ENCODE measurements at places on chromosomes 4 and X.

- DNase-seq, result no peak
These were observed 5.0 kb downstream of the PITX2 start for GRCh38 chr4:110617646-110618580.

DNA sequence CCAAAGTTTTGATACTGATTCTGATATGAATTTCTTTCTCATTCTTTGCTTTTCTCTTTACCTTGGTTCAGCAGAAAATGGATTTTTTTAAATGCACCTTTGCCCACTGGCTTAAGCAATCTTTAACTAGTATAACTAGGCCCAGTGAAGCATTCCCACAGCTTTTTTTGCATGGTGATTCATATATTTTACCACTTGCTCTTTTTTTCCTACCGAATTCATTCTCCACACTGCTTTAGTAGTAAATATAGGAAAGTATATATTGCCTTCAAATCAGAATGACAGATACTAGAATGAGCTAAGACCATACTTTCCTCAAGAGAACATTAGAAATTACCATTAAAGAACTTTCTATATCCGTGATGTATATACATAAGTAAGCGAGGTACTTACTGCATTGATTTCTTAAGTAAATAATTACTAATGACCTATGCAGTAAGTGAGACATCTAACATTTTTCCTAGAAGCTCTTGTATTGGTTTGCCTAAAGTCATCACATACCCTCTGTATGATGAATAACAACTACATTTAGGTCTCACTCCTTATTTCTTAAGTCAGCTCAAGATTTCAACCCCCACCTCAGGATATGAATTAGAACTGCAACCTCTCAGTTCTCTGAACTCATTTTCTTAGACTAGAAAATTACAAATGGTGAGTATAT lies 44.2 kb downstream of the SLC4A4 start:
- DNase-seq, result no peak

- DNase-seq, result no peak
These were observed 15.6 kb upstream of the IBSP start for GRCh38 chr4:87783781-87784180.

- DNase-seq, result no peak
These were observed 127.3 kb downstream of the PRSS12 start for GRCh38 chr4:118225511-118225910.

- DNase-seq, result no peak
These were observed 26.8 kb downstream of the AFAP1 start for GRCh38 chr4:7912826-7913225.

DNA sequence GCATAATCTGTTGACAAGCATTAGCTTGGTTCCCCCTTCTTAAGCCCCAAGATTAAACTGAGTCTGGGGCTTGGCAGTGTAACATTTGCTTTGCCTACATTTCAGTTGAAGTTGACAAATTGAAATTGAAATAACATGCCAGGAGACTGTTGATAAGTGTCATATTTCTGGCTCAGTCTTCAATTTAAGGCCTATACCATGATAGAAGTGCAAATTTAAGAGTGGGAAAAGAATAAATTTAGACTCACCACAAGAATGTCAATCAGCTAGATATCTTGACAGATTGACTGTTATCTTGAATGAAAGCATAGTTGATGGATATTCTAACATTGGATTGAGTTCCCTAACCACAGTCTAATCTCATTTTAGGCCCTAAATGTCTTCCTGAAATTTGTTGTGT lies 117.6 kb downstream of the MAGEB17 start:
- no peak for DNase-seq

DNA sequence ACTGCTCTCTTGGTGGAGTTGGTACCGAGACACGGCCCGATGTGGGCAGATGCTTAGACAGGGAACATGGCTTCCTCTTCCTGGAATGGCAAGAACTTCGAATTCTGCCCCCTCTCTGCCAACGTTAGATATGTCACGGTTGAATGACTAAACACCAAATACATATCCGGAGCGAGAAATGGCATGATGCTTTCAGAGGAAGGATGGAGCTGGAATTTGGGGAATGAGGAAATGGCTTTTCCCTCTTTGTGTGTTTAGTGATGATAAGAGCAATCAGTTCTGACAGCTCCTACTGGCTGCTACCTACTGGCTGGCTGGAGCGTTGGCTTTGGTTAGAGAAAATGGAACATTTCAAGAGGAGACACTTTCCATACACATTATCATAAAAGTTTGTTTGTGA lies 140.0 kb downstream of the DHRSX start:
- no peak for DNase-seq

- DNase-seq, result no peak
These were observed 19.6 kb upstream of the FAM156A start for GRCh38 chrX:52977953-52978352.

DNA sequence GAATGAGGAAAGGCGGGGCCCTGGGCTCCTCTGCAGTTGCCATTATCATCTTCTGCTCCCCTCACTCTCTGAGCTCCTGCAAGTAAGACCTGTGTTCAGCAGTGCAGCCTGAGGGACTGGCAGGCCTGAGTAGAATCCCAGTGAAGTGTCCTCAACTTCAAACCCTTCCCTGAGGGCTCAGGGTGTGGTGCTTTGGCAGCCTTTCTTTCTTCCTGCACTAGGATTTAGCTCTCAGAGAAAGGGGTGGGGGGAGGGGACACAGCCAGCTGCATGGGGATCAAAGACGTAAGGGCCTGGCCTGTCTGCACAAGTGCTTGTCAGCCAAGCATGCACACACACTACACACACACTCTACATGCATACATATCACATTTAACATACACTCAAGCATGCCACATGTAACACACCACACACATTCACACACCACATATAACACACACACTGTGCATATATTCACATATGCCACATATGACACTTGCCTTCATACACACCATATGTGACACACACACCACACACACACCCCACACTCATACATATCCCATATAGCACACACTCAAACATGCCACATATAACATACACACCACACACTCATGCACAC lies 223.4 kb upstream of the RPL34 start:
- DNase-seq, result no peak

DNA sequence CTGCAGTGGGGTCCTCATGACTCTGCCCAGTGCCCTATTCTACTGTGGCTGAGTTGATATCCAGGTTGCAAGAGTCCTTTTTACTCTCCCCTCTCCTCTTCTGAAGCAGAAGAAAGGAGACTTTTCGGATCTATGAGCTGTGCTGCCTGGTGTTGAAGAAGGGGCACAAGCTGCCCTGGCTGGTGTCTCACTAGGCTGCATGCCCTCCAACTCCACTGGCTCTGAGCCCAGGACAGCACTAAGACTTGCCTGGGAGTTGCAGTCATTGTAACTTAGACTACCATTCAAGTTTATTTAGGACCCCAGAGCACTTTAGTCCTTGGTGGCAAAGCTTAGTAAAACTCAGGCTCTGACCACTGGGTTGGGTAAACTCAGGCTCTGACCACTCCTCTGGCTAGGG lies 89.4 kb downstream of the GABRB1 start:
- DNase-seq, result no peak

DNA sequence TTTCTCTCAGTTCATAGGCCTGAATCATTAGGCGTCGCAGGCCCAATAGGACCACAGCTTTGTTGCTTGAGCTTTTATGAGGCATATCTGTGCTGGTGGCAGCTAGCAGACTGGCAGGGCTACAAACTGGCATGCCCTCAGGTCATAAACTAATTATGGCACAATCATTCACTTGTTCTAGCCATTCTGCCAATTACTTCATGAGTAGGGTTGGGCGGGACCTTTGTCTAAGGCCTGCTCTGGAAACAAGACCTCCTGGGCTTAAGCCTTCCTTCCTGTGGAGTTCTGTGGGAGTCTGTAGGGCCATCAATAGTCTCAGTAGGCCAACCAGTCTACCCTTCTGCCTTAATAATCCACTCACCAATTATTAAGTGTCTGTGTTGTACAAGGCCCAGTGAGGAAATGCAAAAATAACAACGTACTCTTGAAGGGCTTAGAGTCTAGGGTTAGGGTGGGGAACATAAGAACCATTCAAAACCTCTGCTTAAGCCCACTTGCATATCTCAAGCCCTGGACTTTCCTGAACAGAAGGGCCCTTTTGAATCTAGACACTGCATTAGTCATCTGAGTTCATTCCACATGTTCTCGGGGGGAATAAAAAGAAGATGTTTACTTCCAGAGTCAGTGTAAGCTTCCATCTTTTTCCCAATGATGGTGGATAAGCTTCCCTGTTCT lies 44.5 kb downstream of the SHROOM4 start:
- DNase-seq, result no peak

DNA sequence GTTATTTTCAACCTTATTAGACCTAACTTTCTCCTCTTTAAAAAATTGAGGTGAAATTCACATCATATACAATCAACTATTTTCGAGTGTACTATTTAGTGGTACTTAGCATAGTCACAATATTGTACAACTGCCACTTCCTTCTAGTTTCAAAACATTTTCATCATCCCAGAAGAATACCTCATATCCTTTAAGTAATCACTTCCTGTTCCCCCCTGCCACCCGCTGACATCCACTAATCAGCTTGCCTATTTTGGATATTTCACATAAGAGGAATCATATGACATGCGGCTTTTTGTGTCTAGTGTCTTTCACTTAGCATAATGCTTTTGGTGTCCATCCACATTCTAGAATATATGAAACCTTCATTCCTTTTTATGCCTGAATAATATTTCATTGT lies 10.0 kb upstream of the PPA2 start:
- DNase-seq, result no peak

DNA sequence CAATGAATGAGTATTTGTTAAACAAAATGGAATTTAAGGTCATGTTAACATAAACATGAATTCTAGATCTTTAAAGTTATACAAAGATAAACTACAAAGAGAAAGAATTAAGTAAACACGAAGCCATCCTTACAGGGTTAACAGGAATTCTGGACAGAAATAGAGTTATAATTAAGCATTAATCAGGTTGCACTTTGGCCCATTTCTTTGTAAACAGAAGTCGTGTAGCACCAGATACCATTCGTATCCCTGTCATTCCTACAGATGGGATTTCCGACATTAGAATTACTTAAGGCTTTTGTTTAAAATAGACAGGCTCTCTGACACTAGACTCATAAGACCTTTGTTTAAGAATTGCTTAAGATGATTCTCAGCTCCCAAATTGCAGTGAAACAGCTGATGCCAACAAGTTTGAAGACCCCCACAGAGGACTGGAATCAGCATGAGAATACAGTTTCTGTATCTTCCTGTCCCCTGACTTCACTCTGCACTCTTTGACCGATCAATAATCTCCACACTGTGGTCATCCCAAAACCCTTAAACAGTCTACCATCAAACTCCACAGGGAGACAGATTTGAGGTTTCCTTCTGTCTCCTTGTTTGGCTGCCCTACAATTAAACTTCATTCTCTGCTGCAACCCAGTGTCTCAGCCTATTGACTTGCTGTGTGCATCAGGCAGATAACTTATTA lies 22.3 kb upstream of the TMEM150C start:
- no peak for DNase-seq

- DNase-seq, result no peak
These were observed 131.8 kb downstream of the SPOCK3 start for GRCh38 chr4:167102475-167102874.

DNA sequence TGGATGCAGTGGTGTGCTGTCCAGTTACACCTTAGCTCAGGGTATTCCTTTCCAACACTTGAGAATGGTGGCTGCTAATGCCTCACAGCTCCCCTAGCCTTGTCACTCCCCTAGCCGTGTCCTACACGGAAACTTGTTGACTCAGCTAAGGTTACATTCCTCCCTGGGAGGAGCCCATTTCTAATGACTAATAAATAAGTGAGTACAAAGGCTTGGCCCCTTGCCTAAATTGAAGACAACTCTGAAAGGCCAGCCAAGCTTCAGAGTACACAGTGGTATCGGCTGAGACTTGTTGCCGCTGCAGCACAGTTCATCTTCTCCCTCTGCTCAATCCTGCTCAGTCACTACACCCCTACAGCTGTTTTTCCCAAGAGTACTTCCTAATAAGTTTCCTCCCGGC lies 21.2 kb upstream of the SLC25A31 start:
- DNase-seq, result no peak

DNA sequence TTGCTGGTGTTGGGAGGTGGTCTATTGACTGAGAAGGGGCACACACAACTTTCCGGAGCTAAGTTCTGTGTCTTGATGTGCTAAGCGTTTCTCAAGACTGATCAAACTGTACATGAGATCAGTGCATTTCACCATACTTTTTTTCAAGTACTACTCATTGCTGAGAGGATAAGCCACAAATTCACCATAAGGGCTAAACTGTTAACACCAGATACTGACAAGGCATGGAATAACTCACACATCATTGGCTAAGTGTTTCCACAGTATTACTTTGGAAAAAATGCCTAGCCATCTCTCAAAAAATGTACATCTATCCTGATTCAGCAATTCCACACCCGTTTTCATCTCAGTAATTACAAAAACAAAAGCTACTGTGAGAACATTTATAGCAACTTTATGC lies 13.0 kb downstream of the RBMX start:
- DNase-seq, result no peak

GRCh38 chr4:153082322-153083301 lies 121.6 kb upstream of the TRIM2 start:
- no peak for DNase-seq

- DNase-seq, result no peak
These were observed 16.0 kb downstream of the CTBP1 start for GRCh38 chr4:1232661-1233621.

DNA sequence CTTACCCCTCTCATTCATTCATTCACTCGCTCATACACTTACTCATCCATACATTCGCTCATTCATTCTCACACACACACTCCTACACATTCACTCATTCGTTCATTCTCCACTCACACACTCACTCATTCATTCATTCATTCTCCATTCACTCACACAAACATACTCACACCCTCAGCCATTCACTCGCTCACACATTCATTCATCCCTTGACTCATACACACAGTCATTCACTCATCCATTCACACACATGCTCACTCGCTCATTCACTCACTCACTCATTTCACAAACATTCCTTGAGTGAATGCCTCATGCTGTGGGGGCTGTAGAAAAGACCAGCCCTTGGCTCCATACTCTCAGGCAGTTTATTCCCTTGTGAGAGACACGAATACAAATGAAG lies 151.1 kb upstream of the MAMLD1 start:
- DNase-seq, result no peak

GRCh38 chr4:123546573-123547060 lies 150.0 kb downstream of the SPRY1 start:
- DNase-seq, result no peak

DNA sequence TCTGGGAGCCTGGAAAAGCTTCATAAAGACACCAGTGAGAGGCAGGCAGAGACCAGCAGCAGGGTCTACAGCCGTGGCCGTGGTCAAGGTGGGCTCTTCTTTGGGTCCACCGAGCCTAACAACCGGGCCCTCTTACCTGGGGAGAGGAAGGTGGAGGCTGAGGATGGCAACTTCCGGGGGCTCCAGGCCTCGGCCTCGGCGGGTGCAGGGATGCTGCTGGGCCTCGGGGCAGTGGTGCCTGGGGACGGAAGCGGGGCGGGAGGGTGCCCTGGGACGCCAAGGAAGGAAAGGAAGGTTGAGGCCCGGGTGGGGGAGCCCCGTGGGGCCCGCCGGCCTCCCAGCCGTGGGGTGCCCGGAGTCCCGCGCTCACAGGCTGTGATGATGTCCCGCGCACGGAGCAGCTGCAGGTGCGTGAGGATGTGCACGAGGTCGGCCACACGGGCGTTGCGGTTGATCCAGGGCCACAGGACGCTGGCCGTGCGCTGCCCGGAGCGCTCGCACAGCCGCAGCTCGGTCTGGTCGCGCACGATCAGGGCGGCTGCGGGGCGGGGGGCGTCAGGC lies 561 bp downstream of the IRAK1 start:
- no peak for DNase-seq

- DNase-seq, result no peak
These were observed 318.6 kb upstream of the CASK start for GRCh38 chrX:42242004-42242403.
